Epithelial cell of proximal tubule (primary cell): ENCODE measurements at places on chromosomes 3 and 15. TPM values are rescaled to one million over a fixed set of nuclear protein-coding genes. Genes with fewer than 3 reads are reported as not detected.

Gene EIF4E3
- total RNA-seq: 2.5 and 2.7 TPM in 2 replicates

Gene ZPLD1
- 0.07 and 0.69 TPM in 2 replicates for total RNA-seq

Gene POC1A
- 15.7 and 35.6 TPM in 2 replicates for total RNA-seq

Gene ARPIN
- total RNA-seq: 9.1 and 10.4 TPM in 2 replicates

Gene PAK6
- 4.5 and 7.1 TPM in 2 replicates for total RNA-seq

Gene IREB2
- 13.0 and 25.0 TPM in 2 replicates for total RNA-seq

Gene ZBBX
- 0.06 TPM in 1 of 2 replicates, not detected in the other for total RNA-seq

Gene CCNB2
- 108 TPM in 2 replicates for total RNA-seq

Gene PLXND1
- 27.3 and 30.7 TPM in 2 replicates for total RNA-seq

Gene CDHR4
- total RNA-seq: not detected in 2 replicates

Gene U2SURP
- total RNA-seq: 65.5 and 77.7 TPM in 2 replicates

Gene PPP1R14D
- not detected in 2 replicates for total RNA-seq

Gene SPSB4
- 0.58 and 1.2 TPM in 2 replicates for total RNA-seq

Gene PP2D1
- total RNA-seq: not detected in 2 replicates

Gene SLC9C1
- total RNA-seq: not detected in 2 replicates

Gene SNTN
- not detected in 2 replicates for total RNA-seq

Gene AGTR1
- 0.12 and 0.14 TPM in 2 replicates for total RNA-seq

Gene GTPBP8
- 33.8 and 39.1 TPM in 2 replicates for total RNA-seq

Gene SYNM
- 2.1 and 2.8 TPM in 2 replicates for total RNA-seq

Gene TMC3
- total RNA-seq: not detected in 2 replicates

Gene RCCD1
- total RNA-seq: 26.6 and 32.7 TPM in 2 replicates
